ENCODE measurements at places on chromosomes 12 and 14.

GRCh38 chr12:39372929-39373328, 70.0 kb downstream of the KIF21A start:
- DNase-seq, result no peak

- DNase-seq, result no peak
Observed at GRCh38 chr12:66636771-66637170, 42.1 kb downstream of the GRIP1 start.

- DNase-seq, result no peak
Observed at GRCh38 chr12:114671066-114671442, 12.9 kb downstream of the TBX3 start.

GRCh38 chr14:64796369-64796768, 83.3 kb downstream of the SPTB start:
- no peak for DNase-seq

GRCh38 chr12:53653595-53653994, 22.3 kb downstream of the ATP5MC2 start:
- DNase-seq, result no peak

- no peak for DNase-seq
Observed at GRCh38 chr12:31337952-31338351, 12.0 kb upstream of the SINHCAF start.

GRCh38 chr12:114993165-114993564, 309.2 kb upstream of the TBX3 start:
- DNase-seq, result no peak

GRCh38 chr12:126157575-126157966, 1092.3 kb downstream of the AACS start:
- no peak for DNase-seq

DNA sequence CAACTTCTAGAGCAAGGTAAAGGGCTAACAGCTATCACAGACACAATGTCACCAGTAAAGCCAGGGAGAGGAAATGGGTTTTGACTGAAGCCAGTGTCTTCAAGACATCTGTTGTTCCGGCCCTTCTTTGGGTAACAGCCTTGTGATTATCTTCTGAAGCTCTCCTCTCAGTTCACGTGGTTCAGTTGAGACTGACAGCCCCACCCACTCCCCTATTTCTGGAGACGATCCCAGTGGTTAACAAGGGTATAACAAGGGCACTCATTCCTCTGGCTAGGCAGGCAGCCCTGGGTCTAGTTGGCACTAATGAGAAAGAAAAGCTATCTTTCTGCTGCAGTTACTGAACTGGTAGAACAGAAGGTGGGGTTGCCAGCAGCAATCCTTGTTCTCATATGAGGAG, 6.9 kb downstream of the GNPTAB start:
- peak; percentile 14 for DNase-seq

GRCh38 chr12:120490833-120491512, 4.9 kb upstream of the DYNLL1 start:
- no peak for DNase-seq

- DNase-seq, result no peak
Observed at GRCh38 chr14:104277416-104278213, 139.2 kb downstream of the KIF26A start.

GRCh38 chr14:73463411-73463810, 5.1 kb upstream of the NUMB start:
- DNase-seq, result peak; percentile 93

DNA sequence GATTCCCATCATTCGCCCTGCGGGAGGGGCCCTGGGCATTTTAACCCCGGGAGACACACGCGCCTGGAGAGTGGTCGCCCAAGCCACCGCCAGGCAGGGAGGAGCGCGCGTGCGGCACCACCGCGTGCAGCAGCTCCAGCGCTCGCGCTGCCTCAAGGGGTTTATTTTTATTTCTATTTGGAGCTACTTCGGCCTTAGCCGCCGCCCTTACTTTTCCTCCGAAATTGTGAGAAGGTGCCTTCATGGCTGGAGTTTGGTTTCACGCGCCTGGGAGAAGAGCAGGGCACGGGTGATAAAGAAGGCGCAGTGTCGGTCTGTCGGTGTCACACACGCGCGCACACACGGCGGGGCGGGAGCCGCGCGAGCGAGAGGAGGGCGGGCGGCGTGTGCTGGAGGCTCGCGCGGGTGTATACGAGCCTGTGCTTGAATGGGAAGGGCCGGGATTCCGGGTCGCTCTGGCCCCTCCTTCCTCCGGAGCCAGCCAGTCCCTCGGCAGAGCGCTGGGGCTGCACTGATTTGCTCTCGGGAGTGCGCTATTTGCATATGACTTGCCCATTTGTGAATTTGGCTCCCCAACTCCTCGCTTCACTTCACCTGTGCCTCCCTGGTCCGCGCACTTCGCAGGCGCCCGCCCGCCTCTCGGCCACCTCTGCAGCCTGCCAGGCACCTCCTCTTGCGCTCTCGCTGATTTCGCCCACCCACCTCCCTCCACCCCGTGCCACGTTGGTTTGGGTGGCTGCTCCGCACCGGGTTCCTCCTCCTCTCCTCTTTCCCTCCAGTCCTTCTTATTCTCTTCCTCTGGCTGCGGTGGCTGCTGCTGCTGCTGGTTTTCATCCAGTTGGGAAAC, 932.3 kb downstream of the DIO2 start:
- peak; percentile 59 for DNase-seq

DNA sequence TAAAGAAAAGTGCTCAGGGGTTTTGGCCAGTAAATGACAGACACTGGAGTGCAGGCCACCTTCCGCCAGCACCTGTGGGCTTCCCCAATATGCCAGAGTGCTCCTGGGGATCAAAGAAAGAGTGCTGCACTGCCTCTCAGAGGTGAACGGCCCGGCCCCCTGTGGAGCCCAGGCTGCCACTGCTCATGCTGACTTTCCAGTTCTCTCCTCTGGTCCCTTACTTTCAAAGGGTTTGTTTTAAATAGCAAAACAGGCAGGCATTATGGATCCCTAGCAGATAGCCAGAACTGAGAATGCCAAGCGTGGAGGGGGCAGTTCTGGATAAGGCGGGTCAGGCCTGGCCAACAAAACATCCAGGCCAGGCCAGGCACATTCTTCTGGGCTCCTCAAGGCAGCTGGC, 59.6 kb downstream of the MDM2 start:
- DNase-seq, result no peak

DNA sequence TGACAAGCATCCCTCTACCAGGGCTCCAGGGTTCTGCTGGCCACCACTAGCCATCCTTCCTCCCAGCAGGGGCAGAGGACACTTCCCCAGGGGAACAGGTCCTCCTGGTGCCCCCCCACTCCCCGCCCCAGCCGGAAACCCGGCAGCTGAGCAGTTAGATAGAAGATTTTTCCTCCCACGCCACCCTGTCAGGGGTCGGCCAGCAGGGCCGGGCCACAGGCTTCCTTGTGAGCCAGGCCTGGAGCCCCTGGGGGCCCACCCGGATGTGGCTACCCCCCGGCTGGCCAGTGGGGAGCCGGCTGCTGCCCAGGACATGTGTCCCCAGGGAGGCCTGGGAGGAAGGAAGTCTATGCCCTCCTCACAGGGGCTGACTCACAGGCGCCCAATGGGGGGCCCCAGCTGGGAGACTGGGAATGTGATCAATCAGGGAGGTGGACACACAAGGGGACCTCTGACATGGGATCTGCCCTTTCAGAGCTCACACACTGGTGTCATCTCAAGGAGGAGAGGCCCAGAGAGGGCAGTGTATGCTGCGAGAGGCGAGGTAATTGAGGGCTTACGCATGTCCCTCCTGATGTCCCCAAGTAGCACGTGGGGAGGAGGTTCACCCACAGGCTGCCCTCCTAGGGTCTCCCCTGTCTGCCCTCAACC, 4.2 kb downstream of the SH2B3 start:
- DNase-seq, result peak; percentile 61

DNA sequence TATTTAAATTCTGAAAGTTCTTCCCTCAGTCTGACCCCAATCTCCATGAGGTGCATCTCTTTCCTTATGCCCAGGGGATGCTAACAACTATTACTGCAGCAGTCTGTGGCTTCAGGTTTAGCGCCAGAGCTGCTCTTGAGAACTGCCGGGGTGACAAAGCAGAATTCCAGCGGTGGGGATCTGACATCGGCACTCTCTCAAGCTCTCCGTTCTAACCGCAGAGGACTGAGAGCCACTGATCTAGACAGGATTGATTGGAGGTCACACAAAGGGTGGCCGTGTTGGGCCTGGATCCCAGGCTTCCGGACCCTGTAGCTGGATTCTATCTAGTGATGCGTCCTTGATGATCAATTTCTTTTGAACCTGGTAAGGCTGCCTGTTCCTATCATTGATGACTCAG, 155.6 kb upstream of the TMEM132C start:
- DNase-seq, result no peak

- no peak for DNase-seq
Observed at GRCh38 chr14:85279407-85279806, 250.5 kb upstream of the FLRT2 start.

GRCh38 chr14:65832431-65833266, 420.1 kb downstream of the FUT8 start:
- peak; percentile 9 for DNase-seq

DNA sequence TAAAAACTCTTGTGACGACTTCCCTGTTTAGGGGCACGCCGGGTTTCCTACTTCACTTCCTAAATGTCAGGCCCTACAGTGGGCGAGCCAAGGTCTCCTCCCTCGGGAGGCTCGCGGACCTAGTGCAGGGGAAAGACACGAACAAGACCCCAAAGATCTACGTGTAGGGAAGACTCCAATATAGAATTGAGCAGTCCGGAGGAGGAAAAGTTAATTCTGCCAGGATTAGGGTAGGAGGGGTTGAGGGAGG, 564 bp downstream of the ATXN3 start:
- no peak for DNase-seq

GRCh38 chr12:80100591-80100990, 1.3 kb downstream of the OTOGL start:
- DNase-seq, result peak; percentile 26

GRCh38 chr14:58639842-58640484, 2.2 kb downstream of the DACT1 start:
- DNase-seq, result peak; percentile 96

- no peak for DNase-seq
Observed at GRCh38 chr12:10511756-10512355, 6.2 kb downstream of the EIF2S3B start.

GRCh38 chr12:3962631-3963483, 89.7 kb upstream of the PARP11 start:
- no peak for DNase-seq

GRCh38 chr12:86186449-86186848, 69.7 kb downstream of the MGAT4C start:
- DNase-seq, result peak; percentile 4

DNA sequence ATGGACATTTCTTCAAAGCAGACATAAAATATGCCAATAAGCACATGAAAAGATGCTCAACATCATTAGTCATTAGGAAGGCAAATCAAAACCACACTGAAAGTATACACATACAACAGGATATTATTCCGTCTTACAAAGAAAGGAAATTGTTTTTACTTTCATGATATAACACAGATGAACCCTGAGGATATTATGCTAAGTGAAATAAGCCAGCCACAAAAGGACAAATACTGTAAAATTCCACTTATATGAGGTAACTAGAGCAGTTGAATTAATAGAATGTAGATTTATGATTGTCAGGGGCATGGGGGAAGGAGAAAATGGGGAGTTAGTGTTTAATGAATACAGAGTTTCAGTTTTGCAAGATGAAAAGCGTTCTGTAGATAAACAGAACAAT, 4.2 kb downstream of the ACYP1 start:
- DNase-seq, result no peak

GRCh38 chr12:52662918-52663229, 10.9 kb upstream of the KRT2 start:
- no peak for DNase-seq

DNA sequence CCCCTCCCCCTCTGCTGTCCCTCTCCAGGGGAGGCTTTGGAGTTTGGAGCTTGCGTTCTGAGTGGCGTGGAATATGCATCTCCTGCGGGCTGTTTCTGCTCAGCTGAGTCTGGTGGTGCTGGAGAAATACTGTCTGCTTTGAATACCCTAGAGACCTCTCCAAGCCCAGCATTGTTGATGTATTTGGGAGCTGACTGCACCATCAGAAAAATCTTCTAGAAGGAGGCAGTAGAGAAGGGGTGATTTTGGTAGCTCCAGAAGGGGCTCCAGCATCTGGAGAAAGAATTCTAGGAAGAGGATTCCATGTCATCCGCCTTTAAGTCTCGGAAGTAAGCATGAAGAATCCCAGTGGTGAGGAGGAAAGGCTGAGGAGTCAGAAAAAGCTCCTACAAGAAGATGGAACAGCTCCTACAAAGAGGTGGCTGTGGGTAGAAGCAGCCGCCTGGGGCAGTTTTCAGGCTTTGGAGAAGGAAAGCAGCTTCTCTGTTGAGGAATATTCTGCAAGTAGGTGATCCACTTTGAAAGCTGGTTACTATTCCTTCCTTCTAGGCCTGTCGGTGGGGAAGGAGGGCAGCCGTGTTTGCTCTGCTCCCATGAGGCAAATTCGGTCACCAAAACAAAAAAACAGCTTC, 9.7 kb downstream of the MLXIP start:
- DNase-seq, result peak; percentile 40

DNA sequence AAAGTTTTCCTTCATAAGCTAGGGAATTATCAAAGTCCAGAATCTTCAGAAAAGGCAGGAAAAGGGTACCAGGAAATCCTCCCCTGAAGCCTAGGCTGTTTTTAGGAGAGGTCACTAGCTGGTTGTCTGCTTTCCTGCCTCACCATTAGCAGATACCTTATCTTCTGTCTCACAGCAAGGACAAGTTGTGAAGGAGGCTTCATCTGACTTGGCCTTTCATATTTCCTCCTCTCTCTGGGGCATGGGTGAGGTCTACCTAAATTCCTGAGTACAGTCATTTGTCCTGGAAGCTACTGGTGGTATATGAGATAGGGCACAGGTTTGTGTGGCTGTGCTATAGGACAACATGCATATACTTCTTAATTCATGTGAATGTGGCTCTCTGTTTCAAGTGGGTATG, 2.3 kb downstream of the FOXJ2 start:
- DNase-seq, result no peak

GRCh38 chr12:78696267-78696666, 168.3 kb upstream of the SYT1 start:
- DNase-seq, result peak; percentile 34

- no peak for DNase-seq
Observed at GRCh38 chr12:110766311-110767154, 23.8 kb upstream of the PPP1CC start.

GRCh38 chr12:117502633-117503032, 141.2 kb upstream of the NOS1 start:
- no peak for DNase-seq

DNA sequence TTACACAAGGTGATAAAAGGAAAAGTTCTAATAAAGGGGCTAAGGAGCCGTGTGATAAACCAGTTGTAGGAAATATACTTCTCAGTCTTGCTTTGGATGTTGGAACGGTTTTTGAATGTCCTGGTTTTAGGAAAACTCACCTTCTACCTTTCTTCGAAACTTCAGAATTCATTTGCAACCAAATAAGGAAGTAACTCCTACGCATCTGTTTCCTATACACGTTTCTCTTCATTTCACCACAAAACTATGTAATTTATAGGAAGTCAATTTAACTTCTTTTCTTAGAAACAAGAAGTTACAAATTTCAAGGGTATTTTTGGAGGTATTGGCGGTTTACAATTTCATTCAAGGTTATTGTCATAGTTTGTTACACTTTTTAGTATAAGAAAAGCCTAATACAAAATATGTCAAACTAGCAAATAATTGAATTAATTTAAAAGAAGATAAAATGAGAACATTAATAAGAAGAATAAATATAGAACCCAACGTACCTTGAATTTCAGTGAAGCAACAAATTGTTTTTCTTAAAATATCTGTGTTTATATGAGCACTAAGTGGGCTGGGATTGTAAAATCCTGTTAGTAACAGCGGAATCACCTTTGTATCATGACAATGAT, 33.2 kb upstream of the CD69 start:
- no peak for DNase-seq
